CD4-positive, alpha-beta T cell treated with Interleukin-12 subunit alpha and Interleukin-12 subunit beta, for 1 hour (primary cell): ENCODE measurements at places on chromosomes 16 and 17.

DNA sequence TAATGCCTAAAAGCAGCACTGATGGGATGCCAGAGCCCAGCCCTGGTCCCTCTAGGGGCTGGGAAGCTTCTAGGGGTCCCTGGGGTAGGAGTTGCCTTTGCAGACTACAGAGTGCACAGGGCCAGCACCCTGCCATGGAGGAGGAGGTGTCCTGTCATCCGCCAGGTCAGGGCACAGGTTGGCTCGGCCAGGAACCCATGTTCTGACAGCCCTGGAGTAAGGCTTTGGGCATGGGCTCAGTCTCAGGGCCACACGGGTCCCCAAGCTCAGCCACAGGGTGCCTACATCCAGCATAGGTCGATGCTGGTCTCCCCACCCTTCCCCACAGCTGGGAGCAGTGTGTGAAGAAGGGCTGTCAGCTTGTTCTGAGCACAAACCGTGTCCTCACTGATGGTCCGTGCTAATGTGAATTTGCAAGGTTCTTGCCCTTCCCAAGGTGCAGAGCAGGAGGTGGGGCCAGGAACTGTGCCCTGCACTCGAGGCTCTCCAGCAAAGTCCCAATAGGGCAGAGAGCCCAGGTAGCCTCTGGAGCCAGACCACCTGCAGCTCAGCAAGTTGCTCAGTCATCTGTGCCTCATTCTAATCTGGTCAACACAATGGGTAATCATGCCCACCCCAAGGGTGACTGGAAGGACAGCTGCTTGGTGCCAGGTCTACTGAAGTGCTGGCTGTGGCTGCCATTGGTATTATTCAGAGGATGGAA is 72.8 kb downstream of the AMFR start:
- no peak for DNase-seq

GRCh38 chr17:2363851-2364762 is 26.8 kb downstream of the SGSM2 start:
- no peak for DNase-seq

GRCh38 chr17:34436607-34437006 is 73.6 kb upstream of the CCL1 start:
- DNase-seq = no peak

- DNase-seq = no peak
Observed at GRCh38 chr17:69223809-69224208, 4.8 kb downstream of the ABCA10 start.

- no peak for DNase-seq
Observed at GRCh38 chr16:84740596-84741116, 40.9 kb downstream of the USP10 start.

DNA sequence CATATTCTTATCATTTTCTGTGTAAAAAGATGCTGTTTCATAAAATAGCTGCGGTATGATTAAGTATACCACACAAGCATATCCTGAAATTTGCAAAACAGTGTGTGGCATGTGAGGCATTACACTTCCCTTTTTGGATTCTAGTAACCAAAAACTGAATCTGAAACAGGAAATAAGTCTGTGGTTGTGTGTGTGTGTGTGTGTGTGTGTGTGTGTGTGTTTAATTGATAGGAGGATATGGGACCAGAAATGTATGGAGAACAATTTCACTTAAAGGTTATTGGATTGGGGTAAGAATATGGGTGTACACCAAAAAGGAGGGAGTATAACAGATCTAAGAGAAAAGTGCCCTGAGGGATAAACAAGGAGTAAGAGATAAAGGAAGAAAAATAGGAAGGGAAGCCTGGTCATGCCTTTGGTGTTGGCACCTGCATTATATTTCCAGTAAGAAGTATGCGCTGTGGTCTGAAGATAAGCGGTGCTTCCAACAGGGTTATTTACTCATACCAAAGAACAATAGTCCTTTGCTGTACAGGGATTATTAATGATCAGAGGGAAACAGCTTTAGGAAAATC is 4.0 kb downstream of the LYRM1 start:
- peak; percentile 65 for DNase-seq

GRCh38 chr16:84334058-84334457 is 34.3 kb upstream of the ATP2C2 start:
- DNase-seq = no peak

GRCh38 chr17:34163646-34164045 is 91.4 kb upstream of the CCL2 start:
- DNase-seq = no peak

DNA sequence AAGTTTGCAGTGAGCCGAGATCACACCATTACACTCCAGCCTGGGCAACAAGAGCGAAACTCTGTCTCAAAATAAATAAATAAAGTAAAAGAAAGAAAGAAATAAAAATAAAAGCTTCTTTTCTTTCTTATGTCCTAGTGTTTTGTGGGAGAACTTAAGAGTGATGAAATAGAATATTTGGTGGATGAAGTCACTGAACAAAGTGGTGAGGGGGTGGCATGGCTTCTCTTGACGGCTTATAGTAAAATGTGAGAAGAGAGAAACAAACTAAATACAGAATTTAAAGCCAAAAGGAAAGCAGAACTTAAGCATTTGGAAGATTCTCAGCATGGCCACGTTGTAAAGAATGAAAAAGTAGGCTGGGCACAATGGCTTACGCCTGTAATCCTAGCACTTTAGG is 15.3 kb downstream of the SGF29 start:
- DNase-seq = no peak

DNA sequence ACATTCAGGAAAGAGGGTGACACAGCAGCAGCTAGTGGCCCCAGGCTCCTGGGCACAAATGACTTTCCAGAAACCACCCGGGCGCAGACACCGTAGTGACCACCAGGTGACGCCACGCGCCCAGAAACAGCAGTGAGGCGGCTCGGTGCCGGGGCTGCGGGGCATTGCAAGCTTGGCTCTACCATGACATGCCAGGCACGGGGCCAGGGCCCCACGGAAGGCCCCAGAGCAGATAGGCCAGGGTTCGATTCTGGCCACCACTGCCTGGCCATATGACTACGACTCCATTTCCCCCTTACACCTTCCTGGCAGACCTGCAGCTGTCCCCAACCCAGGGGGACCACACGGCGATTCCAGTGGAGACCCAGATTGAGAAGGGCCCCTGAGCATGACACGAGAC is 6.7 kb downstream of the RHBDF1 start:
- DNase-seq = peak; percentile 83

GRCh38 chr16:49327466-49327865 is 45.8 kb upstream of the CBLN1 start:
- no peak for DNase-seq

GRCh38 chr16:66523861-66524354 is 26.0 kb downstream of the TK2 start:
- DNase-seq = peak; percentile 63

- no peak for DNase-seq
Observed at GRCh38 chr16:29992344-29992967, 3.0 kb downstream of the HIRIP3 start.

DNA sequence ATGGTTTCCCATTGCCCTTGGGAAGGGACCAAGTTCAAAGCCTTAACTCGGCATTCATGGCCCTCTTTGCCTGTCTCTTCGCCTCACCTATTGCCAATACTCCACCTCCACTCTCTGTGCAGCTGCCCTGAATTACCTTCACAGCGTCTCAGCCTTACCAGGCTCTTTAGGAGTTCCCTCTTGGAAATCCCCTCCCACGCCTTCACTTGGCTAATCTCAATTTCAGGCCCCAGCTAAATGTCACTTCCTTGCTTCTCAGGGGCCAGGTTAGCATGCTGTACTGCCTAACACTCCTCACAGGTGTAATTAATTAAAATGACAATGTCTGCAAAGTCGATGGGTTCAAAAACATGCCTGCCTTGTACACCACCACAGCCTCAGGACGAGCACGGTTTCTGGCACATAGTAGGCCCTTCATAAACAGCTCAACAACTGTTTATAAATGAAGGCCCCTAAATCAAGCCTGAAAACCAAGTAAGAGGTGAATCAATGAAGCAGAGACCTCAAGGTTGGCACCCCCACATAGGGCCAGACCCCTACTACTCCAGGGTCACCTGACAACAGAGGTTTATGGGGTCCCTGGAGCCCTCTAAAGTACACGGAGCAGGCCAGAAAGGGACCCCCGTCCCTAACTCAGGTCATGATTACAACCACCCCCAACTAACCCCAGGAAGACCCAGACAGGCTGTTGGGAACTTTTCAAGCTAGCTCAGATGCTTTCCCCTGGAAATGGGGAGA is 11.2 kb upstream of the EEF2K start:
- DNase-seq = peak; percentile 66

- DNase-seq = peak; percentile 75
Observed at GRCh38 chr16:75097941-75098901, 18.4 kb downstream of the LDHD start.

- no peak for DNase-seq
Observed at GRCh38 chr16:88320947-88321634, 61.7 kb upstream of the ZNF469 start.

GRCh38 chr17:30225919-30226553 is 9.5 kb downstream of the SLC6A4 start:
- DNase-seq = no peak

- DNase-seq = peak; percentile 9
Observed at GRCh38 chr17:64218066-64218465, 45.0 kb downstream of the TEX2 start.

- no peak for DNase-seq
Observed at GRCh38 chr17:5391678-5392077, 27.8 kb downstream of the NUP88 start.

GRCh38 chr16:81035975-81036750 is 521 bp downstream of the ATMIN start:
- DNase-seq = peak; percentile 60

- no peak for DNase-seq
Observed at GRCh38 chr17:48970224-48970623, 1.8 kb upstream of the GIP start.

GRCh38 chr17:81844327-81844851 is 9.5 kb upstream of the PPP1R27 start:
- no peak for DNase-seq

DNA sequence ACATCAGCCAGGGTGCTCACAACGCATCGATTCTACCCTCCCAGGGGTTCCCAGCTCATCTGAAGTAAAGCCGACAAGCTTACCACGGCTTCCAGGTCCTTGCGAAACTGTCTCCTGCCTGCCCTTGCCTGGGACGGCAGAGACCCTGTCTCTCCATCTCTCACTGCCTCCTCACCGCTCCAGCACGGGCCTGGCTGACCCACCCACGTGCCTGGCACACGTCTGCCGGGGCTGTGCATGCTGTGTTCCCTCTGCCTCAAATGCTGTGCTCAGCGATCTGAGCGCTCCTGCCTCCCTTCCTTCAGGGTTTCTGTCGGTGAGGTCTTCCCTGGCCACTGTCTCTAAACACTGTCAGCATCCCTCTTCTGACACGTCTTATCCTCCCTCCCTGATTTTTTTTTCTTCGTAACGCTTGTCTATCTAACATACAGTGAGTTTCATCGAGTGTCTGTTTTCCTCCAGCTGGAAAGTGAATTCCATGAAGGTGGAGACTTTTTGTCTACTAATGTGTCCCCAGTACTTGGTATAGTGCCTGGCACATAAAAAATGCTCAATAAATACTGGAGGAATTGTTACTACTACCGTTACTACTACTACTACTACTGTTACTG is 208.4 kb downstream of the IRF8 start:
- DNase-seq = no peak

DNA sequence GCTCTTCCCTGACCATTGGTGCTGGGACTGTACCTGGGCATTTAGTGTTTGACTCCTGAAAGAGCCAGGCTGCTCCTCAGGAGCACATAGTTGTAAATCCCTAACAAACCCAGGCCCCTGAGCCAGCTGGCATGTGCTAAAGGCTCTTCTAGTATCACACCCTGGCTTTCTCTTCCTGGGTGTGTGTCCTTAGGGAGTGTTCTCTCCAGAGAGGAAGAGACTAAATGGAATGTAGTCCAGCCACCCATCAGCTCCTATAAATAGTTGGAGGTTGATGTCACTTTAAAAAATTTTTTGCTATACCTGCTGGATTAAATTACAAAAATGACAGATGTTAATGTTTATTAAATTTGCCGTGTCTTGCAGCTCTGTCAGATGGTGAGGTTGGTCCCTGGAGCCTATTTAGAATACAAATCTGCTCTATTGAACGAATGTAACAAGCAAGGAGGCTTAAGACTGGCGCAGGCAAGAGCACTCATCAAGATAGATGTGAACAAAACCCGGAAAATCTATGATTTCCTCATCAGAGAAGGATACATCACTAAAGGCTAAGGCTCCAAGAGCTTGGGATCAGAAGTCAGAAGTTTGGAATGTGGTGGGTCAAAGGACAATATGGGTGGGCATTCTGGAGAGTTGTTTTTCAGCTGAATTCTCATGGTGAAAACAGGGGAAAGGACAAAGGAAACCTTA is 13.1 kb upstream of the DUSP14 start:
- DNase-seq = no peak

- DNase-seq = no peak
Observed at GRCh38 chr17:16459855-16460550, 32.0 kb downstream of the LRRC75A start.

- no peak for DNase-seq
Observed at GRCh38 chr17:8015957-8016631, 13.7 kb downstream of the GUCY2D start.

DNA sequence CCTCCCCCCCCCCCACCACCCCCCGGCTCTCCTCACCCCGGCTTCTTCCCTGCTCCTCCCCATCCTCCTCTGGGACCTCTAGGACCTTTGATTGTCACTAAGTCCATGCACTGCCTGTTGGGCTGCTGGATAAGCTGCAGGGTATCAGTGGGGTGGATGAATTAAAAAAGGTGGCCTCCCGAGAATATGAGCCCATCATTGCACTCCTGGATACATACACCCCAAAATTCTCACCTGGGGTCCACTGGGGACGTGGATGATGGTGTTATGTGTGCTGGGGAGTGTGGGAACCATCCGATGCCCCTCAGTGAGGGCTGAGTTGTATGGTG is 88.8 kb downstream of the IRF8 start:
- no peak for DNase-seq

DNA sequence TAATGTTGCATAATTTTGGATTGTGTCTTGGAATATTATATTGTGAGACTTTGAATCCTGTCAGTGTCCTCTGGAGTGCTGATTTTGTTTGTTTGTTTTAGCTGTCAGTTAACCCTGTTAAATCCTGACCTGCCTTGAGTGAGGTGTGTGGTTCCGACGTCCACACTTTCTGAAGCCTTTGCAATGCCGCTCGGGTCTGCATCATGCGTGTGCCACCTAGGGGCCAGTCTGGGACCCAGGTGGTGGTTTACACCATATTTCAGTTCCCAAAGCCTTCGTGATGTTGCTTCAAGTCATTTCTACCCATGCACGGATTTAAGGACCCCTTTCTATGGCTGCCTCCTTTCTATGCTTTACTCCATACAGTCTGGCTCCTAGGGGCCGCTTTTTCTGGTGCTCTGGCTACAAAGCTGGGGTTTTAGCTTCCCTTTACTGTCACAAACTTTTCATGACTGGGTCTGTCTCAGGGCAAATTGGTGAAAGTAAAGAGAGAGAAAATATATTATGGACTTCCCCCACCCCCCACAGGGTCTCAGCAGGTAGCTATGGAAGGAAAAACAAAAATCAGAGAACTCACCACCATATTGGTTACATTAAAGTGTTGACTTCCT is 11.4 kb upstream of the OR4D1 start:
- no peak for DNase-seq

- DNase-seq = no peak
Observed at GRCh38 chr16:11108466-11108805, 147.6 kb downstream of the SOCS1 start.

GRCh38 chr17:62126292-62126691 is 61.2 kb upstream of the MED13 start:
- DNase-seq = no peak
